ENCODE measurements at places on chromosomes 7 and 10.
A peak's percentile ranks its signal among the peaks of the same experiment; 100 is the strongest.

DNA sequence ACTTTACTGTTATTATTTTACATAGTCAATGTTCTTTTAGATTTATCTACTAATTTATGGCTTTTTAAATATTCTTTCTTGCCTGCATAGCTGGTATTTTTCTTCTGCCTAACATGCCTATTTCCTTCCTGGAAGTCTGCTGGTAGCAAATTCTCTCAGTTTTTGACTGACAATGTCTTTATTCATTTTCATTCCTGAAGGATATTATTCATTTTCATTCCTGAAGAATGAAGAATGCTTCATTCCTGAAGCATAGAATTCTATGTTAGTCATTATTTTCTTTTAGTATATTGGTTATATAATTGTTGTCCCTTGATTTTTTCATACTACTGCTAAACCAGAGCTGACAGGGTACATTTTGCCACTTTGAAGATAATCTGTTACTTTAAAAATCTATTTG lies 41.8 kb downstream of the TMEM168 start:
- no peak for DNase-seq

GRCh38 chr7:142331941-142332340 lies 74.1 kb upstream of the PRSS58 start:
- DNase-seq: no peak

- no peak for DNase-seq
Measured at GRCh38 chr7:98698976-98699375, 81.9 kb downstream of the NPTX2 start.

DNA sequence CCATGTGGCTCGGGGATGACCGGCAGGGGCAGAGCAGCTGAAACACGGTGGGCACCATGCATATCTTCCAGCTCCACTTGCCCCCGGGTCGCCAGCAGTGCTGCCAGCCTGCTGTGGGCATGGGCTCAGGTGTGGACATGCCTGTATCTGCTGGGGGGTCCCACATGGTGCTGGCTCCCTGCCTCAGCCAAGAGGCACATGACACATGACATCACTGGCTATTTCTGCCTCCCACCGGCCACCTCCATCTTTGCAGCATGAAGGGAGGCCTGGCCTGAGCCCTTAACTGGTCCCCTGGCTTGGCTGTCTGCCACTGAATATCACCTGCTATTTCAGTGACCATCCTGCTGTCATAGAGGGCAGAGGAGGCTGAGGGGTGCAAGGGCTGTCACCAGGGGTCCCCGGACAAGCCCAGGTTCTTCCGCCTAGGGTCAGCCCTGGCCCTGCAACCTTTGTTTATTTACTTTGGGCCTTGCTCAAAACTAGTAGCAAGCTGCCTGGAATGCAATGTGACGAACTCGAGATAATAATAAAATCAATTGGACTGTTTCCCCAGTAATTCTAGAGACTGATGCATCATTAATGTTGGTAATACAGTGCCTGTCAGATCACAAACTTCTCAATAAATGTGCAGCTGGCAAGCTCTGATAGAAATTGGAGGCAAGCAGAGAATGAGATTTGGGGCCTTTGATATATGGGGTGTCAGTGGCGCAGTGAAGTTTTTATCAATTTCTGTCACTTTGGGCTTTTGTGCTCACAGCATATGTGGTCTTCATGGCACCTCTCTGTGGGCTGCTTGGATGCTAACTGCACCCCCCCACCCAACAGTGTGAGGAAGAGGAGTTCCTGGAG lies 28.5 kb downstream of the ZMIZ1 start:
- DNase-seq: no peak

- DNase-seq: no peak
Measured at GRCh38 chr7:131145770-131146169, 181.9 kb upstream of the MKLN1 start.

DNA sequence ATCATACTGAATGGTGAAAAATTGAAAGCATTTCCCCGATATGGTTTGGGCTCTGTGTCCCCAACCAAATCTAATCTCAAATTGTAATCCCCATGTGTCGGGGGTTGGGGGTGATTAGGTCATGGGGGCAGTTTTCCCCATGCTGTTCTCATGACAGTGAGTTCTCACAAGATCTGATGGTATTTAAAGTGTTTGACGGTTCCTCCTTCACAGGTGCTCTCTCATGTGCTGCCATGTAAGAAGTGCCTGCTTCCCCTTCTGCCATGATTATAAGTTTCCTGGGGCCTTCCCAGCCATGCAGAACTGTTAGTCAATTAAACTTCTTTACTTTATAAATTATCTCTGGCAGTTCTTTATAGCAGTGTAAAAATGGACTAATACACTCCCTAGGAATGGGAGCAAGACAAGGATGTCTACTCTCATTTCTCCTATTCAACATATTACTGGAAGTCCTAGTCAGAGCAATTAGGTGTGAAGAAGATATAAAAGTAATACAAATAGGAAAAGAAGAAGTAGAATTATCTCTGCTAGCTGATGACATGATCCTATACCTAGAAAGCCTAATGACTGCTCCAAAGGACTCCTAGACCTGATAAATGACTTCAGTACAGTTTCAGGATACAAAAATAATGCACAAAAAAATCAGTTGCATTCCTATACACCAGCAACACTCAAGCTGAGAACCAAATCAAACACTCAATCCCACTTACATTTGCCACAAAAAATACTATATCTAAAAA lies 260.6 kb downstream of the RNLS start:
- DNase-seq: no peak

DNA sequence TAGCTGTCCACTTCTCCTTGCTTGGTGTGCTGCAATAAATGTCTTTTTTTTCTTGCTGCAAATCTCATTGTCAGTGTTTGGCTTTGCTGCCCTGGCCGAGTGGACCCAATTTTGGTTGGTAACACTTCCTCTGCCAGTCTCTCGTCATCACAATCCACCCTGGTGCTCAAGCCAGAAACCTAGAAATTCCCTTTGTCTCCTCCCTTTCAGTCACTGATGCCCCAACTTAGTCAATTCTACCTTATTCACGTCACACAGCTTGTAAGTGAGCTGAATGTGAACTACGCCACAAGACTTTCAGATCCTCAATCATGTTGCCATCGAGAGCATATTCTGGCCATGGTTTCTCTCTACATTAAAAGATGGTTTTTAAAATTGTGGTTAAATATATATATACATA lies 13.0 kb upstream of the FRA10AC1 start:
- no peak for DNase-seq

DNA sequence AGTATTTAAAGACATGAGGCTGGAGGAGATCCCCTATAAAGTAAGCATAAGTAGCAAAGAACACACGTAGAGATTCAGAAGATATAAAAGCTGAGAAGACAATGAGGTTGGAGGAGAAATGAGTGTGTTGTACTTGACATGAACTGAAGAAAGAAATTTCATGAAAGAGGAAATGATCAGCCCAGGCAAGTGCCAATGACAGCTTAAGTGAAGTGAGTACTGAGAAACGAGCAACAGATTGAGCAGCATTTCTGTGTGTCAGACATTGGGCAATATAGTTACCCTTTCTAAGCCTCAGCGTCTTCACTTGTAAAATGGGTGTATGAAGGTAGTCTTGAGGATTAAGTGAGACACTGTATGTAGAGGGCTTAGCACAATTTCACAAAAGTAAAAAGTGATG lies 4.8 kb upstream of the LIPA start:
- DNase-seq: no peak

- no peak for DNase-seq
Measured at GRCh38 chr10:124867304-124867703, 65.7 kb downstream of the ABRAXAS2 start.

GRCh38 chr10:126163506-126163905 lies 224.8 kb downstream of the ADAM12 start:
- no peak for DNase-seq

DNA sequence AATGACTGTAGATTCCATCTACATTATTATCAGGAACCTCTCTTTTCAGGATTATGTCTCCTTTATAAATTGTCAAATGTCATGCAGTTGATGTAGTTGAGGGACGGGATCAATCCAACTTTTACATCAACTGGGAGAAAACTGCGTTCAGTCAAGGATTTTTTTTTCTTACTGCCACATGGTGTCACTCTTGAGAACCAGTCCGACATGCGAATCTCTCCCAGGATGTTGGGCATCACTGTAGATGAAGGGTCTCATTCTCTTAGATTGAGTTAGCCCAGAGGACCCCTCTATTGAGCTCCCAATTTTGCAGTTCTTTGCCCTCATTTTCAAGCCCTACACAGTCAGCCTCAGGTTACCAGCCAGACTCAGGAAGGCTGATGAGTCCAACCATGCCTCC lies 120.3 kb upstream of the PTPRZ1 start:
- DNase-seq: no peak

- no peak for DNase-seq
Measured at GRCh38 chr10:3635697-3636096, 149.3 kb downstream of the KLF6 start.

DNA sequence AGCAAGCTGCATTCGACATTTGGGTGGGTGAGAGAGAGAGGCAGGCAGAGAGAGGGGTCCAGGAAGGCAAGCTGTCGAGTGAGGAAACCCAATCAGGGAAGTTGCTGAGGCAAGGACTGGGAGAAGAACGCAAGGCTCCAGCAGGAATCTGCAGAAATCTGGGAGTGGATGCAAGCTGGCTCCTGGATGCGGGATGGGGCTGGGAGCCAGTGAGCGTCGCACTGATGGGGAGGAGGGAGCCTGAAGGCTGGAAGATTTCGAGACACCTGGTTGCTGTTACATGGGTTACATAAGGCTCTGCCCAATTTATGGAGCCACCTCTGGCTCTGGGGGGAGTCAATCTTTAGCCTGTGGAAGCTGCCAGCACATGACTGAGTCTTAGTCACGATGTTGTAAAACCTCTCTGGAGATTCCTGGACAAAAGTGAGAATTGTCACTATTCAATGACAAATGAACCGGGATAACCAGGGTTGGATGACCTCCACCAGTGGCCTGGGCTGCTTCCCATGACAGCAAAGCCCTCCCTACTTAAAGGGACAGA lies 51.1 kb upstream of the ADRB1 start:
- DNase-seq: no peak

DNA sequence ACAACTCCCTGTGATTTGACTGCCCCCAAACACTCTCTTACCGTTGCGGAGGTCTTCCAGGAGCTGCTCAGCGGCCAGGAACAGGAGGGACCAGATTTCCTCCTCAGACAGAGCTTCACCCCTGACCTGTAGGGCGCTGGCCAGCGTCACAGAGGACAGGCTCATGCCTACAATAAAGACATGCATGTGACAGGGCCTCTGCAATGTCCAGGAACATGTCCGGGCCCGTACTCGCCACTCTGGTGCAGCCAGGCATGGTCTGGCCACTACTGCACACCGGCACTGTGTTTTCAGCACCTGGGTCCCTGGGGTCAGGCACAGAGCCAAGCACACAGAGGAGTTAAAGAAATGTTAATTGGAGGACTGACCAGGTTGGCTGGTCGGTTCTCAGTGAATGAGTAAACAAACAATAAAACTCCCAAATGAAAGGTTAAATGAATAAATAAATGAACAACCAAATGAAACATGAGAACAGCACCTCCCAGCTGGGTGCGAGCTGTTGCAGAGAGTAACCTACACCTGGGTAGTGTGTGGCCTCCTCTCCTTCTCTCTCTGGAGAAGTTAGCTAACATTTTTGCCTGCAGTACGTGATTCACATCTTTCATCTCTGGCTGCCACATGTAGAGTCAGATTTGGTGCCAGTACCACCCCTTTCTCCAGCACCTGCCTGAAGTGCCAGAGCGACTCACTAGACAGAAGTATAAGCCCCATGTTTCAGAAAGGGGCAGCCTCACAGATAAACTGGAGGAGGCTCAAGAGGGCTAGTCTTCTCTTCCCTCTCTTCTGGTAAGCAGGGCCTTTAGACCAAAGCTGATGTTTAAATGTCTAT lies 22.8 kb downstream of the FRMPD2 start:
- DNase-seq: no peak

- DNase-seq: no peak
Measured at GRCh38 chr7:135600226-135600625, 42.5 kb downstream of the NUP205 start.

DNA sequence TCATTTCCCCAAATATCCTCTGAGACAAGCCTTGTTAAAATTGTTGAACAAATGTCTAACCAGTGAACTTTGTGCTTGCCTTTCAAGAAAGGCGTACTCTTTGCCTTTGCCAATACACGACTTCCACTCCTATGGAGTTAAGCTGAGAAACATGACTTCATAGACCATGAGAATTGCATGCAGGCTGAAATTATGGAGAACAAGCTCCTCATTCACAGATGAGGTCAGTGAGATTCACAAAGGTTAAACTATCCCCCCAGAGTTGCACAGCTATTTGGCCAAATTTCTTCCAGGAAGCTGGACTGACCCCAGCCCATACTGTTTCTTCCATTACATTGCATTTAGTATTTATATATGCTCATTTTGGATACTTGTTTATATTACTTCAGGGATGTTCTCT lies 221.4 kb upstream of the SEMA3C start:
- DNase-seq: no peak

DNA sequence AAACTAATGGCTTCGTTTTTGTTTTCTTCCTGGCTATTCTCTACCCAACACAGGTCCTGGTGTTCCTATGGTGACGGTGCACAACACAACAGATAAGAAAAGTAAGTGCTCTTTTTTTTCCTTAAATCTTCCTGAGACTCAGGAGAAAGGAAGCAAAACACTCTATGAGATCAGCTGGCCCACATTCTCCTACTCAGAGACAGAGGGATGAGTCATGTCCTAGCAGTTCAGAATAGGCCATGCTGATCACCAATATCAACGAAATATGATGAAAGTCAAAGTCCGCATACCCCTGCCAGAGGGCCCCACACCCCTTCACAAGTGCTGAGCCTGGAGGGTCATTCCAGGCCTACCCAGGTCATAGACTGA lies 149.2 kb downstream of the PAXIP1 start:
- no peak for DNase-seq

DNA sequence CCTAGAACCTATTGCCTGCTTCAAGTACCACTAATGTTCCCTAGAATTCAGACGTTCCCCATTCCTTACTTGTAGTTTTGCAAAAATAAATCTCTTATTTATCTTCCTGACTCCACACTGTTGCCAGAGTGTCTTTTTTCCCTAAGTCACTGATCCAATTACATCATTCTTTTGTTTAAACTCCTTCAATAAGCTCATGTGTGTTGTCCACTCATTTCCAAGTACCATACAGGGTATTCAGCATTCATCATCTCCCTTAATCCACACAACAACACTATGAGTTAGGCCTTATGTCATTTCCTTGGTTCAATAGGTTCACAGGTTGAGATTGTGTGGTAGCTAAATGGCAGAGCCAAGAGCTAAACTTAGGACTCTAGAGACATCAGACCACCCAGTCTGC lies 119.9 kb upstream of the RHOBTB1 start:
- no peak for DNase-seq

- DNase-seq: no peak
Measured at GRCh38 chr7:25385506-25386136, 157.3 kb upstream of the NPVF start.

- no peak for DNase-seq
Measured at GRCh38 chr10:117541909-117542705, 439 bp upstream of the EMX2 start.

DNA sequence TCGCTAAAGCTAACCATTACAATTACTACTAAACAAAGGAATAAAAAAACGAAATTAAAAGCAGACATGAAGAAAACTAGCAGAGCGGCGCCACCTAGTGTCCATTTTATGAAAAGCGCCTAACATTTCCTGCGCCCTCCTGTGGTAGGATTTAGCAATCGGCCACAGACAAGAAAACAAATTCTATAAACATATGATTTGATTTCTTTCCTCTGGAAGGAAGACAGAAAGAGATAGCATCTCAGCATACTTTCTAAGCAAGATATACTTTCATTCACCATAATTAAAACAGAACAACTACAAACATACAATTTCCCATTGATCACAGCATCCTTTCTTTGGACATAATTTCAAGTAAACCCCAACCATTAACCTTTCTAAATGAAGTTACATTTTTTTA lies 337.7 kb upstream of the NPVF start:
- DNase-seq: peak; percentile 44

GRCh38 chr10:7411671-7412128 lies 866 bp upstream of the SFMBT2 start:
- DNase-seq: no peak

Measured in stimulated activated CD4-positive, alpha-beta T cell treated with anti-CD3 and anti-CD28 coated beads, Interleukin-1b, Interleukin-23, amount 100 ng/mL, for 1 hour (primary cell).